ENCODE measurements at places on chromosomes 7 and 10.

- DNase-seq, result no peak
Measured at GRCh38 chr7:25381818-25382589, 153.7 kb upstream of the NPVF start.

- no peak for DNase-seq
Measured at GRCh38 chr7:116901143-116901542, 38.8 kb downstream of the CAPZA2 start.

DNA sequence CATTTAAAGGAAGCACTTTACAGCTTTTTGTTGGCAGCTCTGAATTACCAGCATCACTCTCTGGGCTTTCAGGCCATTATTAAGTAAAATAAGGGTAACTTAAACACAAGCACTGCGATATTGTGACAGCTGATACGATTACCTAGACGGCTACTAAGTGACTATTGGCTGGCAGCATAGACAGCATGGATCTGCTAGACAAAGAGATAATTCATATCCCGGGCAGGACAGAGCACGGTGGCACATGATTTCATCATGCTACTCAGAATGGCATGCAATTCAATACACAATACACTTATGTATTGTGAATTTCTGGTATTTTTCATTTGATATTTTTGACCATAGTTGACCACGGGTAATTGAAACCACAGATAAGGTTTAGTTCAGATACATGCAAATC lies 522.0 kb upstream of the LRRN3 start:
- no peak for DNase-seq

GRCh38 chr7:129417073-129417472 lies 17.2 kb upstream of the STRIP2 start:
- no peak for DNase-seq

GRCh38 chr10:76043261-76043660 lies 611.8 kb downstream of the LRMDA start:
- DNase-seq, result no peak

DNA sequence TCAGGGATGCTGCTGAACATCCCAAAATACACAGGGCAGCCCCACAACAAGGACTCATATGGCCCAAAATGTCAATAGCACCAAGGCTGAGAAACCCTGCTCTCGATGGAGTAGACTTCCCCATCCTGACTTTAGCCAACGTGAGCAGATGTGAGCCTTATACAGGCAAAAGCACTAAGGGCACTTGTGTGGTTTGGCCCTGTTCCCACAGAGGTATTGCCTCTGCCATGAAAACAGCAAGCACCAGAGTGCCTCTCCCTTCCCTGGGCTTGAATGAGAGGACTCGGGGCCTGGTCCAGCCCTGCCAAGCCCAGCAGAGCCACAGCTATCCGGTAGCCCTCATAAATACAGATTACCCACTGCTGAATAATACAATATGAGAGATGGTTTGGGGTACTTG lies 47.5 kb downstream of the ACSM6 start:
- no peak for DNase-seq

DNA sequence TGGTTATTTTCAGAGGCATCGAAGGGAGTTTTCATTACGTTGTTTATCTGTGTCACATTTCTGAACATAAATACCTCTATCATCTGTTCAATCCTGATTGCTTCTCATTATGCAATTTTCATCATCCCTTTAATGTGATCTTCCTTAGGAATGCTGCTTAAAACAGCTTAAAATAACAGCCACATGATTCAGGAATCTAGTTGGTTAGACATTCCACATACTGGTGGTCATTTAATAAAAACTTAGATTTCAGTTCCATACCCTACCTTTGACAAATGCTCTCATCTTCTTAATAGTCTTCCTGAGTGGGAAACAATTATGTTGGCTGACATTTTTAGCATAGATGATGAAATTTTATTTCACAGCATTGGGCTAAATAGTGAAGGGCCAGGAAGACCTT lies 191.3 kb upstream of the CDCA7L start:
- DNase-seq, result no peak

DNA sequence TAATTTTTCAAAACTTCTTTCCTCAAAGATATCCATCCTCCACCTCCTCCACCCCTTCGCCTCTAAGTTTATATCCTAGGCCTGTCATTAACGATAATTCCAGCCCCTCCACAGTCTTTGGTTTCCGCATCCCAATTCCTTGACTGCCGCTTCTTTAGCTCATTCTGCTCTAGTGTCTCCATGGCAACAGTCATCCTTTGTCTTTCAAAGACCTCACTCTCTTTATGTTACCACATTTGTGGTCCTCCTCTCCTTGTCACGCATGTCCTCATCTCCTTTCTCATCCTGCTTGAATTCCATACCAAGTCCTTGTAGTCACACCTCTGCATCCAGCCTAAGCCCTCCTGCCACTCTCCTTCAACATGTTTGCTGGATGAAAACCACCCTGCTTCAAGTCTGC lies 511.2 kb upstream of the KLF6 start:
- no peak for DNase-seq

- peak; percentile 61 for DNase-seq
Measured at GRCh38 chr10:102229810-102230263, 3.7 kb downstream of the ELOVL3 start.

DNA sequence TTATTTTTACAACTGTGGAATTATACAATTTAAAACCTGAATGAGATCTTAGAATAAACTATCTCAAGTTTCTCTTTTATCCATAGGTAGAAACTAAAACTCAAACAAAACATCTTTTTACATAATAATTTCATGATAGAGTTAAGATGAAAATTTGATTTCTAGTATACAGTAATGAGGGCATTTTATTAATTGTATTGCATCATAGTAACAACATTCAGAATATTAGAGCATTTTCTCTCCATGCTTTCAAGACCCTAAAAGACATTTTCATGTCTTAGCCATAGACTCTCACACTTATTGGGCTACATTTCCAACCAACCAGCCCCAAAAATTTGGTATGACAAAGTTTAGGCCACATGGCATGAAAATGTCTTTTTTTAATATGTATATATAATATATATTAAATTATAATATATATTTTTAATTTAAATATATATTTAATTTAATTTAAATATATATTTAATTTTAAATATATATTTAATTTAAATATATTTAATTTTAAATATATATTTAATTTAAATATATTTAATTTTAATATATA lies 195.7 kb upstream of the STEAP1 start:
- no peak for DNase-seq

- no peak for DNase-seq
Measured at GRCh38 chr7:151494298-151495284, 25.1 kb downstream of the RHEB start.

DNA sequence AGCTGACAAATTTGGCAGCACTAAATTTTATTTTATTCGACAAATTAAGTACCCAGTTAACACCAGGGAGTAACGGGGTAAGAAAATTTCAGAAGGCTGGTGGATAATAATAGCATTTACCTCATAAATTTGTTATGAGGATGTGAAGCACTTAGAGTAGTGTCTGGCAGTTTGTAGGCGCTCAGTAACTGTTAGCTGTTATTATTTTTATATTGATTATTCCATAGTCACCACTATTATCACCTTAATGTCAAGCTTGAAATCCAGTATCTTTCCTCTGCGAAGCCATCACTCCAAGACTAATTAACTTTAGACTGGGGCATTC lies 563 bp upstream of the COA1 start:
- DNase-seq, result no peak

- DNase-seq, result no peak
Measured at GRCh38 chr7:116679500-116679899, 7.5 kb downstream of the MET start.

DNA sequence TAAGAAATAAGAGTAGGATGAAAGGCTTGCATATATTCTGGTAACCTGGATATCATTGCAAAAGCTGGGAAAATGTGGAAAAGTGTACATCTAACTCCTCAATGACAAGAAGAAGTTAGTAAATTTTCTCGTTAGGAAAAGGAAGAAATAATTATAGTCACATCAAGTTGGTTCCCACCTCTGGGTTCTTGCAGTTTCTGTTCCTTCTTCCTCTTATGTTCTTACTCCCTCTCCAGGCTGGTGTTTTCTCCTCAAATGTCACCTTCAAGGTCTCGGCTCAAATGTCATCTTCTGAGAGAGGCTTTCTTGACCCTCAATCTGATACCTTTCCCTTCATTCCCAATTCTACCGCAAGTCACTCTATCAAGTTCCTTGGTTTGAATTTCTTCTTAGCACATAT lies 64.4 kb downstream of the ENTPD1 start:
- no peak for DNase-seq

DNA sequence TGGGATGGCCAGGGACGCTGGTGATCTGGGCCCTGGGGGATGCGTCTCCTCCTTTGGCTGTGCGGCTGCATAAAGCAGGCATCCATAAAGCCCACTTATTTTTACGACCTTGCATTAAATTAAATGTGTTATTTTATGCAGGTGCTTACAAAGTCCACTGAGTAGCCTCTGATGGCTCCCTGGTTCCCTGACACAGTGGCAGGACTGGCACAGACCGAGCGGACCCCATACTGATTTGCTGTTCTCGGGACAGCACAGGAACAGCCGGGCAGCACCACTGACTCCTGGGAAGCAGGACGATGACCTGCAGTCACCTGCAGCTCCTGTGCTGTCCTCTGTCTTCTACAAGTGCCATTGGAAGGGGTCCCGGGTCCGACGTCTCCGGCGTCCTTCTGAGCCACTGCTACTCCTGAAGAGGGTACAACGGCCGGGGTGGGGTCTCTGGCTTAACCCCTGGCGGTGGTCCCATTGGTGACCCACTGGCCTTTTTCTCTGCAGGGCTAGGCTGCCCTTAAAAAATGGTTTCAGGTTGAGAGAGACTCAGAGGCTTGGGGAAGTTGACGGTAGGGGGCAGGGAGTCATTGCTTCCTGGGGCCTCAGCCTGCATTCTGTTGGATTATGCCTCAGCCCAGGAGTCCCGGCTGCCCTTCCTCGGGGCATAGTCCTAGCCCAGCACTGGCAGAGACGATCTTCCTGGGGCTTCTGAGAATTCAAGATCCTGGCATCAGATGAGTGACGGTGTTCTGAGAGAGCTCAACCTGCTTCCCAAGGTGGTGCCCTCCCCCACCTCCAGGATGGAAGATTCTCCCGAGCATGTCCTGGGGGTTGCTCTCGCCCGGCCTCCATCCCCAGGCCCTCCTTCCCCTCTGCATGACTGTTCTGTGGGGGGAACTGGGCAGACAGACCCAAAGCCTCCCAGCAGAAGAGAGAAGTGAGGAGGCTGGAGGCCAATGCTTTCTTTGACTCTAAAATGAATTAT lies 330.1 kb downstream of the ADARB2 start:
- no peak for DNase-seq

GRCh38 chr10:78869508-78870454 lies 199.0 kb upstream of the ZMIZ1 start:
- no peak for DNase-seq

DNA sequence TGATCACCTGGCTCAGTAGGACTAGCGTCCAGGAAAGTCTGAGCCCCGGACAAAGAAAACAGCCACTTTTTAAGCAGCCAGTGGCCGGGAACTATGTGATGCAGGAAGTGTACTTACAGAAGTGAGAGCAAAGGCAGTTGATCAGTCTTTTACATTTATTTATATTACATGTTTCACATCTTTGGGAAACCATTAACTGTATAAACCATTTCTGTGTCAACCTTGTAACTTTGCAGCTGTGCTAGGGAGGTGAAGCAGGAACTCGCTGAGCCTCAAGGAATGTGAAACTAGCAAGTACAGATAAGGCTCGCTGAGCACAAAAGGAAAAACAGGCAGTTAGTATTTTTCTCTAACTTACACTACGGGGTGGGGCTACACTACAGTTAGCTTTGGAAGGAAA lies 39.9 kb upstream of the HECW1 start:
- DNase-seq, result no peak

DNA sequence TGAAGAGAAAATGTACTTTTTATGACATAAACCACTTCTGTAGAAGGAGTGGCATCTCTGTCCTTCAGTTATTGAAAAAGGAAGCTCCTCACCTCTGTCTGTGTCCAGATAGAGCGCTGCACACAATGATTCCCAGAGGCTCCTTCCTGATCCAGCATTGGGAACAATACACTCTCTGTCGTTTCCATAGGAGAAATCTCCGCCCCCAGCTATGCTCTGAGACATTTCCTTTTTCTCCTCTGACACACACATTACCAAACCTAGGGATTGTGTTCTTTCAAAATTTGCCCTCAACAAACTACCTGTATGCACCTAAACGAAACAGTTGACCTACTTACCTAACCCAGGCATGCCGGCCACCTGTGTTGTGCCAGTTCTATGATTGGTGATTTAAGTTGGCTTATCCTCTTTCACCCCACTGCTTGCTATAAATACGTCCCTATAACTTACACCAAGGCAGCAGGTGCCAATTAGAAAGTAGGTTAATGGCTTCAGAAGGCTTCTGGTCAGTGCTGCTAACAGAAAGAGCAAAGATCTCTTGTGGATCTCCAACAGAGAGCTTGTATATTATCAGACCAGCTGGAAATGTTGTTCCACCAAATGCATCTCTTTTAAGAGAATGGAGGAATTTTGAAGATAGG lies 140.1 kb upstream of the JCAD start:
- DNase-seq, result no peak

- no peak for DNase-seq
Measured at GRCh38 chr7:50608196-50608906, 43.1 kb upstream of the DDC start.

GRCh38 chr7:54969208-54969967 lies 49.4 kb upstream of the EGFR start:
- no peak for DNase-seq

DNA sequence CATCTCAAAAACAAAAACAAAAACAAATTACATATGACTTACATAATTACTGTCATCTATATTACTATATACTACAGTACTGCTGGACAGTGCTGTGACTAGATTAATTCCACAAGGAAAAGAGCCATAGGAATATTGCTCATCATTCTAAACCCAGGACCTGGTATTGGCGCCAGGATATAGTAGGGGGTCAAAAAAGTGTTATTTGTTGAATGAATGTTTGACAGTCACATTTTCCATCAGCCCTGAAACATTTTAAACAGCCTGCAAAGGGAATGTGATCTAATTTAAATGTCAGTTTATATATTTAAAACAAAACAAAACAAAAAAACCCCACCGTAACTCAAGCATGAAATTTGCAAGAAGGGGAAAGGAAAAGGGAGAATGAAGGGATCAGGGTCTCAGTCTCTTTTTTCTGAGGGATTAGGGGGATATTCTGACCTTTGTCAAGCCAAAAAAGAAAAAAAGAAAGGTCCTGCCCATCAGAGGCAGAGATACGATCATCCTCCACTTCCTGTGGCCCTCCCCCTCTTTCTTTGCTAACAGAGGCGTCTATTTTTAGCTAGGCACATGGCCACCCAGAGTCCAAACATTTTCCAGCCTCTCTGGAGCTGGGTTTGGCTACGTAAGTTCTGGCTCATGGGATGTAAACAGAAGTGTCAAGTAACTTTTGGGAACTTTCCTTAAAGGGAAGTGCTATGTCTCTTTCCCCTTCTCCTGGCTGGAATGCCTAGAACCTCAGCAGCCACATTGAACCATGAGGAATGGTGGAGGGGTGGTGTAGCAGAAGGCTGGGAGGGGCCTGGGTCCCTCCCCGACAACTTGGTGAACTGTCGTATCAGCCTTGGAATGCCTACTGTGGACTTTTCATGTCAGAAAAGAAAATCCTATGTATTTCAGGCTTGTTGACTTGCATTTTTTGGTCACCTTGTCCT lies 44.6 kb upstream of the DLG5 start:
- DNase-seq, result peak; percentile 94

GRCh38 chr10:44195112-44196007 lies 189.5 kb downstream of the CXCL12 start:
- DNase-seq, result peak; percentile 66

- no peak for DNase-seq
Measured at GRCh38 chr10:88980247-88980646, 10.4 kb upstream of the FAS start.

- DNase-seq, result no peak
Measured at GRCh38 chr7:32253299-32253698, 183.1 kb upstream of the PDE1C start.

GRCh38 chr10:23197416-23197861 lies 5.3 kb downstream of the PTF1A start:
- DNase-seq, result no peak

Measured in gastrocnemius medialis (tissue), 4 donors.